NCI-H1930 (cell line): ENCODE measurements at places on chromosomes 3 and 15.

DNA sequence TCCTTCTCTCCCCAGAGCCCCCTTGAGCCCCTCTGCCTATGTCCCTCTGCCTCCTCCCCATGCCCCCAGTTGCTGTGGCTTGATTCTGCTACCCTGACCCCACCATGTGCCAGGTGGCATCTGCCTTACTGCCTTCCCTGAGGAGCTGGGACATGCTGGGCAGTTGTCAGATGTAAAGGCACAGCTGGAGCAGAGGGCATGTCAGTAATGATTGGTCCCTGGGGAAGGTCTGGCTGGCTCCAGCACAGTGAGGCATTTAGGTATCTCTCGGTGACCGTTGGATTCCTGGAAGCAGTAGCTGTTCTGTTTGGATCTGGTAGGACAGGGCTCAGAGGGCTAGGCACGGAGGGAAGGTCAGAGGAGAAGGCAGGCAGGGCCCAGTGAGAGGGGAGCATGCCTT is 3.5 kb upstream of the PPCDC start:
- DNase-seq = no peak

- DNase-seq = no peak
Observed at GRCh38 chr15:62047282-62047827, 12.9 kb downstream of the VPS13C start.

GRCh38 chr3:98434412-98434811 is 28.6 kb upstream of the OR5K1 start:
- DNase-seq = no peak

GRCh38 chr3:167733961-167734497 is 663 bp downstream of the PDCD10 start:
- DNase-seq = no peak

DNA sequence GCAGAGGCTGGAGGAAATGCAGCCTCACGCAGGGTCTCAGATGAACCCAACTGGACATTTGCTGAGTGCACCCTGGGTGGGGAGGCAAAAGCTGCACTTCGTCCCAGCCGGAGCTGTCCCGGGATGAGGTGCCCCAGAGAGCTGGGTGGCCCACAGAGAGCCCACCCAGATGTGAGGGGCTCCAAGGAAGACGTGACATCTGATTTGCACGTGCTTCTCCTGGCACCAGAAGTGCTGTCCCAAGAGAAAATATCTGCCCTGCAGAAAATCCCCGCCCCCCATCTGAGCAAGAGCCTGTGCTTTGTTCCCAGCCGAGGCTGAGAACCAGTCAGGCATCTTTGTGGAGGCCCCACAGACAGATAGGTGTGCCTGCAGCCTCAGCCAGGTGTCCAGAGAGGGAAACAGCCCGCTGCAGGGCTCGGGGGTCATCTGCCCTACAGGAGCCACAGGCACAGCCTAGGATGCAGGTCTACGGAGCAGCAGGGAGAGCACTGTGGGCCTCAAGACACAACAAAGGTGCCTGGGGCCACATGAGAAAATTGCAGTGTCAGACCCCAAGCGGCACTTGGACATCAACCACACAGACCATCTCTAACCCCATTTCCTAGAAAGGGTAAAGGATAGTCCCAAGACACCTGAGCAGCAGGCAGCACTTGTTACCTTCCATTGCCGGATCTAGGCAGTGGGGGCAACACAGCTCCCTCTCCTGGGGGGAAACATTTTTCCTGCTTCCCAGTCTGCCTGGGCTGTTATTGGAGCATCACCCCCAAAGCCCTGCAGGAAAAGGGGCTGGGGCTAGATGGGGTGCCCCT is 5.8 kb downstream of the TMIE start:
- DNase-seq = no peak

- DNase-seq = no peak
Observed at GRCh38 chr3:87674397-87675161, 384.2 kb downstream of the CGGBP1 start.

- no peak for DNase-seq
Observed at GRCh38 chr3:146390957-146391356, 78.4 kb downstream of the PLSCR2 start.

DNA sequence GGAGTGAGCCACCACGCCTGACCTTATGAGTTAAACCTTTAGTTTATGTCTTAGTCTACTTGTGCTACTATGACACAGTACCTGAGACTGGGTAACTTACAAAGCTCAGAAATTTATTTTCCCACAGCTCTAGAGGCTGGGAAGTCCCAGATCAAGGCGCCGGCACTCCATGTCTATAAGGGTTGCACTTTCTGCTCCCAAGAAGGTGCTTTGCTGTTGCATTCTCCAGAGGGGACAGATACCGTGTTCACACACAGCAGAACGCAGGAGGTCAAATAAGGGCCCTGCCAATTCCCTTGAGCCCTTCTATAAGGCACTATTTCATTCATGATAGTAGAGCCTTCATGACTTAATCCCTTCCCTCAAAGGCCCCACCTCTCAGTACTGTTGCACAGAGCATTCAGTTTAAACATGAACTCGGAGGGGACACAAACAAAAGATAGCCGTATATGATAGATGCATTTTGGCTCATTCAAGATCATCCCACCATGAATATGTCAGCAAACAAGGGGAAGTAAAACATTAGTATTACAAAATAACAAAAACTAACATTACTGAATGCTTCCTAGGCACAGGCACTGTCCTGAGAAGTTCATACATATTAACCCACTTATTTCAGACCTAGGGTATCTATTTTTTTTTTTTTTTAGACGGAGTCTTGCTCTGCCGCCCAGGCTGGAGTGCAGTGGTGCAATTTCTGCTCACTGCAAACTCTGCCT is 26.5 kb downstream of the PLA1A start:
- DNase-seq = no peak

GRCh38 chr15:93469994-93470393 is 381.0 kb upstream of the RGMA start:
- DNase-seq = no peak

GRCh38 chr3:130491431-130491830 is 25.5 kb upstream of the COL6A6 start:
- DNase-seq = no peak

DNA sequence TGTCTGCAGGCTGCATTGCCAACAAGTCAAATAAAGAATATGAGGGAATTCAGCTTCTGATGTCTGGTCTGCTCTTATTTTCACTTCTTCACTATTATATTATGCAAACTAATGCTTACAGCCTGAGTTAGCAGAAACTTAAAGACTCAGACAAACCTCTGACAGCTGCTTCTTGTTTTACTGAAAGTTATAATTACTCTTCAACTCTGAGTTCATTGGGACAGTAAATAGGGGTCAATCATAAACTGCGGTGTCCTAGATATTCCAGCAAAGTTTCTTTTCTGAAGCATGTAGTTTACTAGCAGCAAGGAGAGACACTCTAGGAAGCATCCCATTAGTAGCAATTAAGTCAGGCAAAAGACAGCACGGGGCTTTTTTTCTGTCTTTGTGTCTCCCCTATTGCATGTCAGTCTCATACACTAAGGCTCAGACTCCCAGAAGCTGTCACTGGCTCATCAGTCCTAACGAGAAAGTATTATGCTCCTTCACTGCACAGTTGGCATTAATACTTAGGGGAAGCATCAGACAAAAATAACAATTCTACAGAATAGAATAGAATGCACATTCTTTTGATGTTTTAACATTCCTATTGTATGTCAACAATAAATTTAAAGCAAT is 1060.8 kb downstream of the ROBO1 start:
- DNase-seq = no peak

DNA sequence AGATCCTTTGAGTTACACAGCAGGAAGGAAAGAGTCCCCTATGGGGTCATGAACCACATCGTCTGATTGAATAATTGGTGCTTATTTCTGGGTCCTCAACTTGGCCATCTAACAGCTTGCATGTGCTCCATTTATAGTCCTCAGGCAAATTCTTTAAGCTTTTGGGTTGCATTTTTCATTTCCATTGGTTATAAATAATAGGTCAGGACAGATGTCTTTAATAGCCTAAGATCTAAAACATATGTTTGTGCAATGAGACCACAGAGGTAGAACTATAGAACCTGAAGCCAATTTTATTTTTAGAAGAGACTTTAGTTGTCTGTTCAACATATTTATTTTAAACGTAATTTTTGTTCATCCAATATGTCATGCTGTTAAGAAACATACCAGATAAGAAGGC is 43.2 kb downstream of the CD200R1L start:
- no peak for DNase-seq

DNA sequence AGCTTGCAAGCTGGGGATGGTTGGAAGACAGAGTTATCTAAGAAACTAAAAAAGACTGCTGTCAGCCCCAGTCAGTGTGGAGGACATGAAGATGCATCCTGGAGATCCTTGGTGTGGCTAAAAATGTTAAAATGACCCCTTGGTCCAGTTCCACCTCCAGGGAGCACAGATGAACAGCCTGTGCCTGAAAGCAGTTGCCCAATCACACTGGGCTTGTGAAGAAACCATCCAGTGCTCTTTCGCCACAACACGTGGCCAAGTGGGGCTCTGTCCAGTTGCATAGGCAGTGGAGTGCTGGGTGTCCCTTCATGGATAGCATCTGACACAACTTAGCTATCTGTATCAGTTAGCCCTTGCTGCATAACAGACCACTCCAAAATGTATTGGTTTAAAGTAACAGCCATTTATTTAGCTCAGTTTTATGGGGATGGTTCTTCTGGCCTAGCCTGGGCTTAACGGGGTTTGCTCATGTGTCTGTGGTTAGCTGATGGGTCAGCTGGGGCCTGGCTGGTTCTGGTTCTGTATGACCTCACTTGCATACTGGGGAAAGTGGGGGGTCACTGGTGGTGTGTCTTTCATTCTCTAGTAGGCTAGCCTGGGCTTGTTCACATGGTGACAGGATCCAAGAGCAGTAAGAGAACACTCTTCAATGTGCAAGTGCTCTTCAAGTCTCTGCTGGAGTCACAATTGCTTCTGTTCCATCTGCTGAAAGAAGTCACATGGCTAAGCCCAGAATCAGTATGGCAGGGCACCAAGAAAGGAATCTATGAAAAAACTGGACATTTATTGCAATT is 226.2 kb downstream of the PDCD6IP start:
- no peak for DNase-seq

GRCh38 chr3:170417090-170417489 is 1.6 kb upstream of the CLDN11 start:
- DNase-seq = no peak

DNA sequence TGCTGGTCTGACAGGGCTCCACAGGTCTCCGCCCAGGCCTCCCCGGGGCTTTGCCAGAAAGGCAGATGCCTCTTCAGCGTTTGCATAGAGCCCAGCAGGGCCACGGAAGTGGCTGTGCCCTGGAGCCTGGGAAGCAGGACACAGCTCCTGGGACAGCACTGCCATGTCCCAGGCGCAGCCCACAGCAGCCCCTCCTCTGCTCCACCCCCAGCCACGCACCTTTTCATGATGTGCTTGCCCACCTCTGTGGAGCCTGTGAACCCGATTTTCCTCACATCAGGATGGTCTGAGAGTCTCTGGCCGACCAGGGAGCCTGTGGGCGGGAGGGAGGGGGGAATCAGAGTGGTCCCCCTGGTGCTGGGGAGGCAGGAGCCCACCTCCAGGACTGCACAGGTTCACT is 33.9 kb upstream of the SLC41A3 start:
- no peak for DNase-seq

DNA sequence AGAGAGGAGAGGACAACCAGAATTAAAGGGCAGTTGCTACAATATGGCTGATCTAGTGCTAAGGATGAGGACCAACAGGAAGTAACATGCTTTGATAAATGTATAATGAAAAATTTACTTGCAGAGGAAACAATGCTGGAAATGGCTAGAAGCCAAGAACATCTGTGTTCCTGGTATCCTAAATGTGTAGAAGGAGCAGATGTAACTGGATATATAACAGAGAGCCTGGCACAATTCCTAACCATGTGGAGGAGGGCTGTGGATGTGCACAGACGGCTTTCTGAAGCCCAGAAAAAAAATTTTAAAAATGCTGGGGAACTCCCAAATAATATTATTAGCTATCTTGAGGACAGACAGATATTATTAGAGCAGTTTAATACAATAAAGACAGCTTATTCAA is 159.4 kb upstream of the GBE1 start:
- DNase-seq = no peak

GRCh38 chr3:100811779-100812507 is 102.6 kb downstream of the TFG start:
- DNase-seq = no peak

- peak; percentile 17 for DNase-seq
Observed at GRCh38 chr3:25783661-25784512, 644 bp upstream of the NGLY1 start.

DNA sequence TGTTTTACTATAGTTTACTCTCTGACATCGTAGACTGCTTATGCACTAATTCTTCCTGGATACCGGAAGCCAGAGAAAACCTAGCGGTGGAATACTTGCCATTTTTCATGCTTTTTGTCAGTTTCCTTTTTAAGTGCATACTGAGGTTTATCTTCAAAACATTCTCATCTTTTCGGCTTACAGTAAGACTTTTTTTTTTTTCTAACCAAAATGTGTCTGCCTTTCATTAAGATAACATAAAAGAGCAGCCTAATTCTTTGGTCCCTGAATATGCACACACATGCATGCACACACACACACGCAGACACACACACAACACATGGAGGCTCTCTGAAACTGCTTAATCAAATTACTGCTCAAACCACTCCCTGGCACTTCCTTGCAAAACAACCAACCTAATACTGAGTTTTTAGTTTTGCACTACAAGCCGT is 1.3 kb downstream of the ZNF445 start:
- no peak for DNase-seq

DNA sequence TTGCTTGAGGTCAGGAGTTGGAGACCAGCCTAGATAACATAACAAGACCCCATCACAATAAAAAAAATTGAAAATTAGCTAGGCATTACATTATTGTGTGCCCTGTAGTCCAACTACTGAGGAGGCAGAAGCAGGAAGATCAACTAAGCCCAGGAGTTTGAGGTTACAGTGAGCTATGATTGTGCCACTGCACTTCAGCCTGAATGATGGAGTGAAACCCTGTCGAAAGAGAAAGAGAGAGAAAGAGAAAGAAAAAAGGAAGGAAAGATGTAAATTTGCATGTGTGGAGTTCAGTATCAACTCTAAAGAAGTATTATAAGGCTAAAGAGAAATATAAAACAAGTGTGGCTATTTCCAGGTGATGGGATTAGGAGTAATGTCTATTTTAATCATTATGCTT is 661.4 kb downstream of the RBMS3 start:
- DNase-seq = no peak

- no peak for DNase-seq
Observed at GRCh38 chr3:52472239-52473000, 17.0 kb downstream of the NISCH start.

- no peak for DNase-seq
Observed at GRCh38 chr3:17745301-17745700, 2.9 kb upstream of the TBC1D5 start.
